ENCODE measurements at places on chromosomes 16 and 17.

- DNase-seq: no peak
Measured at GRCh38 chr16:83967838-83968305, at the start of gene NECAB2. TSS of gene NECAB2 (plus strand) at chr16:83968244. CDS start at chr16:83968649, 405 bp downstream.

DNA sequence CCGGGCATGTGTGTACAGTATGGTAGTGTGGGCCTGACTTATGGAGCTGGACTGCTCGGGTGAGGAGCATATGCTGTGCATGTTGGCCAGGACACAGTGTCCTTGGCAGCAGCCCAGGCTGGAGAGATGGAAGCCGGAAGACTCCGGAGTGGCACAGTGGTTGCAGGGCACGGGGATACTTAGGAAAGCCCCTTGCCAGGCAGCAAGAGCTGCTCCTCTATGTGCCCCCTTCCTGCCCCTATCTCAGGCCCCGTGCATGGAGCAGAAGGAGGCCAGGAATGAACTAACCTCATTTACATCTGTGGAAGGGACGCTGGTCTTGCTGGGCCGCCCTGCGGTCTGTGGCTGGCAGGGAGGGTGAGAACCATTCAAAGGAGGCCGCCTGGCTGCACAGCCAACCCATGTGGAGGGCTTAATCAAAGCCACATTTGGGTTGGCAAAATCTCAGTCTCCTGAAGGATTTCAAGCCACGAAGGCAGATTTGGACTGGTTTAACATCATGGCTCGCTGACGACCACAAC lies 32.2 kb upstream of the RCVRN start:
- no peak for DNase-seq

DNA sequence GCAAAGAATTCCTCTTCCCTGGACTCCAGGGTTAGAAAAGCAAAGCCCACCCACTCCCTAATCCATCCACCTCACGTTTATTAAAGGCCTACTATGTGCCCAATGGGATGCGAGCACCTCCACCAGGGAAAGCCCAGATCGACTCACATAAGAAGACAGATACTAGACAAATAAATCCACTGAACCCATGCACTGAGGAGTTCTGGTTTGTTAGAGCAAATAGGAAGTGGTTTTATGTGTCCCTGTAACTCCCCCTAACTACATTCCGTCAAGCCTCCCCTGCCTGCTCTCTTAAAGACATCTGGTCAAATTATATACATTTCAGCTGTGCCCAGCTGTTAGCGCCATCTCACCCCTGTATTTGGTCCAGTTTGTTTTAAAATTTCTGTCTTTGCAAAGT lies 218.5 kb upstream of the RPL38 start:
- DNase-seq: no peak

DNA sequence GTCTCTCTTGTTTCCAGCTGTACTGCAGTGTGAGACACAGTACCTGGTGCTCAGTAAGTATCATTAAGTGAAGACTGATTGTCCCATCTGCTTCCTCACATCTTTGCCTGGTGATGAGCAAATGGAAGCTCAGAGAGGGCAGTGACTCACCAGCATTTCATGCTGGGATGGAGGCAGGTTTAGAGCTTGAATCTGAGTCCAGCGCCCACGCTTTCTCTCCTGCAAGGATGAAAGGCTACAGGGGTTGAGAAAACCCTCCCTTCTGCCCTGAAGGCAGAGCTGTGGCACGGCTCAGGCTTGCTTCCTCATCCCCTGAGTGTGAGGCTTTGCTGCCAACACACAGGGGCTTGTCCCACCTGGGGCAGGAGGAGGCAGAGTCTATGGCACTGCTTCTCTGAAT lies 1.5 kb upstream of the RNF112 start:
- no peak for DNase-seq

- DNase-seq: no peak
Measured at GRCh38 chr17:44997733-44998520, 29.8 kb upstream of the C1QL1 start.

- DNase-seq: peak; percentile 18
Measured at GRCh38 chr17:2853283-2854142, 57.3 kb downstream of the RAP1GAP2 start.

- peak; percentile 78 for DNase-seq
Measured at GRCh38 chr17:74210191-74211140, 2.9 kb upstream of the TTYH2 start.

DNA sequence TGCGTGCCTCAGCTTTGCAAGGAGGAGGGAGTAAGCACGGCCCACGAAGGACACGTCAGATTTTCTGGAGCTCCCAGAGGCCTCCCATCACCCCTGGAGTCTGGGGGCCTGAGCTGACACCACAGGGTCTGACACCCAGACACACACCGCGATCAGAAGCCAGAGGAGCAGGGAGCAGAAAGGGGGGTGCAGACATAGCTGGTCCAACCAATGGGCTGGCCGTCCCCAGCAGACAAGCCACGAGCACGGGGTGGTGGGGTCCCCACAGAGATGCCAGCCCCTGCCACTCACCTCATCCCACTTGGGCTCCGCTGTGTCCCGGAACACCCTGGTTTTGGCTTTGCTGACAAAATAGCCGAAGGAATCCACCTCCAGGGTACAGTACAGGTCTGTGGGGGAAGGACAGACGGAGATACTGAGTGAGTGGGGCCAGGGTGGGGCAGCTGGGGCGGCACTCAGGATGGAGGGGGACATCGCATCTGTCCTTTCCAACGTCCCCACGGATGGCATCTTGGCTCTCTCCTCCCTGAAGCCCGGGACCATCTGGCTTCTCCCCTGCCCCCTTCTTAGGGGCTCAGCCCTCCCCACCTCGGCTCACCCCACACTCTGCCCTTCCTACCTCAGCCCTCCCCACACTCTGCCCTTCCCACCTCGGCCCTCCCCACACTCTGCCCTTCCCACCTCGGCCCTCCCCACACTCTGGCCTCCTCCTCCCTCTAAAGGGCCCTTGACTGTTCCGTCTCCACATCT lies 53.5 kb downstream of the TIMM22 start:
- no peak for DNase-seq

GRCh38 chr17:56822725-56823124 lies 11.0 kb downstream of the C17orf67 start:
- DNase-seq: no peak

DNA sequence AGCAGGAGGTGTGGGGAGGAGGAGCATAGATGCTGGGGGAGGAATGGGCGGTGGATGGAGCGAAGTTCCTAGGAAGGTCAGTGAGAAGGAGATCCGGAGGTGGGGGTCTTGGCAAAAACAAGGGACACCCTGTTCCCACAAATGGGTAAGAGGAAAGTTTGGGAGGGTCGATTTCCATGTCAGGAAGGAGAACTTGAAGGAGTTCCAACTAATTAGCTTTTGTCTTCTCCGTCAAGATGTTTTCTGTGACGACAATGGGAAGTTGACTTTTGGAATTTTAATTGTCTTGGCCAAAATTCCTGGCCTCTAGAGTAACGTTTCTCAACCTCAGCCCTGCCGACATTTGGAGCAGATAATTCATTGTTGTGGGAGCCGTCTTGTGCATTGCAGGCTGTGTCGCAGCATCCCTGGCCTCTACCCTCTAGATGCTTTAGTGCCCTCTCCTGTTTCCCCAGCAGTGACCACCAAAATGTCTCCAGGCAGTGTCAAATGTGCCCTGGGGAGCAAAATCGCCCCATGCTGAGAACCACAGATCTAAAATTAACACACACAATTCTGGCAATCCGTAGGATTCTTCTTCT lies 97.1 kb downstream of the PITPNC1 start:
- no peak for DNase-seq

DNA sequence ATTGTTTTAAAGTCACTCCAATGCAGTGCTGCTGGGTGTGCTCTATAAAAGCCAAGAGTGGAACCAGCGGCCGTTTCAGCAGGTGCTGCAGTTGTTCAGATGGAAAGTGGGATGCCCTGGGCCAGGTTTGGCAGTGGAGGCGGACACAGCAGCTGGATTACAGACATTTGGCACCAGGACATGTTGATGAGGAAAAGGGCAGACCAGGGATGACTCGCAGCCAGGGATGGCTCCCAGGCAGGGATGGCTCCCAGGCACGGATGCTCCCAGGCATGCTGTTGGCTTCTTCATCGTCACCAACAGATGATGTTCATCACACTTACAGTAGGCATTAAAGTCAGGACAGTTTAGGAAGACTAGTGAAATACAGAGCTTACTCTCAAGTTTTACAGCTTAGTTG lies 10.0 kb downstream of the GAN start:
- DNase-seq: no peak

DNA sequence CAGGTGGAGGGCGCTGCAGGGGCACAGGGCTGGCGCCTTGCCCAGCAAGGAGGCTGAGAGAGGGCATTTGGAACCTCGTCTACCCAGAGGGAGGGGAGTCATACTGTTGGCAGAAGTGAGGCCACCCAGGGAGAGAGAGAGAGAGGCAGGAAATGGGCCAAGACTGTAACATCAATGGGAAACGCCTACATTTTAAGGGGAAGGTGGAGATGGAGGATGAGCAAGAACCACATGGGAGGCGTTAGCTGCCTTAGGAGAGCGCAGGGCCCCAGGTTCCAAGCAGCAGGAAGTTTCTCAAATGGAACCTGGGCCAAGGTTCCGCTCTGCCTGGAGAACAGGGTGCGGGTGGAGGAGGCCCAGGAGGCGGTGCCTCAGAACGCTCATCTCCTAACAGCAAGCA lies 2.7 kb upstream of the WFDC1 start:
- no peak for DNase-seq

GRCh38 chr16:57244463-57244766 lies 644 bp upstream of the ARL2BP start:
- no peak for DNase-seq

DNA sequence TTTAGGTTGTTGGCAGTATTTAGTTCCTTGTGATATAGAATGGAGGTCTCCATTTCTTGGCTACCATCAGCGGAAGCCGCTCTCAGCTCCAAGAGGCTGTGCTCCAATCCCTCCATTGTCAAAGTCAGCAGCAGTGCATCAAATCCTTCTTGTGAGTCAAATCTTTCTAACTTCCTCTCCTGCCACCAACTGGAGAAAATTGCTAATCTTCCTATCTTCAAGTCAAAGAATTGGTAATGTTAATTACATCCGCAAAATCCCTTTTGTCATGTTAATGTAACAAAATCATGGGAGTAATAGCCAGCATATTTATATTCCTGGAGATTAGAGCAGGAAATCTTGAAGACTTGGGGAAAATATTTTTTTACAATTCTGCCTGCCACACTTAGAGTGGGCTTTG lies 436.4 kb upstream of the DYNLRB2 start:
- no peak for DNase-seq

- no peak for DNase-seq
Measured at GRCh38 chr17:64775701-64776570, 113.8 kb upstream of the SMURF2 start.

DNA sequence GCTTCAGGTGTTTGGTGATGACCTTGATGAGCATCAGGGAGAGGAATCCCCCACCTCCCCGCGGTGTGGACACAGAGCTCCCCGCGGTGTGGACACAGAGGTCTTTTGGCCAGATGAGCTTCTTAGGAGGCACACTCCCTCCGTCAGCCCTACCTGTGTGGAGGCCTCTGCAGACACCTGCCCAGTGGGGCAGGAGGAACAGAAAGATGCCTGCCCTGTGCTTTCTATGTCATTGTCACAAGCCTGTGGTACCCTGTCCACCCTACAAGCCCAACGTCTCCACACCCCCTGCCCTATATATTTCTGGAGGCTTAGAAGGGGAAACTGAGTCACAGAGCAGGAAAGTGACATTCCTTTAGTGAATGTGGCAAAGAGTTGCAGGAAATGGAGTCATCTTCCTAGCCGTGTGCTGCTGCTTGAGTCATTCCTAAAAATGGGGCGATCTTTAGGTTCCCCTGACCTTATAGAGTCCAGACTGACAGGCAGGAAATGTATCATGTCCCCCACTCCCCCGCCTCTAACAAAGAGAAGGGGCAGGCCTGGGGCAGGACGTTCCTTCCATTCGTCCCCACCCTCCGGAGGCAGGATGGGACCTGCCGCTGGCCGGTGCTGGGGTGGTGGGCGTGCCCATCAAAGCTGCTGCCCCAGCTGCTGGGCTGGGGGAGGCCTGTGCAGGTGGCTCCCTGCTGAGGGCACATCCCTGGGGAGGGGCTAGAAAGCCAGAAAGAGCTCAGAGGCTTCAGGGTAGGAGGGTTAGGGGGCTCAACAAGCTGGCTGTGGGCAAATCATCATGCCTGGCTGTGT lies 1.0 kb upstream of the C16orf74 start:
- no peak for DNase-seq

DNA sequence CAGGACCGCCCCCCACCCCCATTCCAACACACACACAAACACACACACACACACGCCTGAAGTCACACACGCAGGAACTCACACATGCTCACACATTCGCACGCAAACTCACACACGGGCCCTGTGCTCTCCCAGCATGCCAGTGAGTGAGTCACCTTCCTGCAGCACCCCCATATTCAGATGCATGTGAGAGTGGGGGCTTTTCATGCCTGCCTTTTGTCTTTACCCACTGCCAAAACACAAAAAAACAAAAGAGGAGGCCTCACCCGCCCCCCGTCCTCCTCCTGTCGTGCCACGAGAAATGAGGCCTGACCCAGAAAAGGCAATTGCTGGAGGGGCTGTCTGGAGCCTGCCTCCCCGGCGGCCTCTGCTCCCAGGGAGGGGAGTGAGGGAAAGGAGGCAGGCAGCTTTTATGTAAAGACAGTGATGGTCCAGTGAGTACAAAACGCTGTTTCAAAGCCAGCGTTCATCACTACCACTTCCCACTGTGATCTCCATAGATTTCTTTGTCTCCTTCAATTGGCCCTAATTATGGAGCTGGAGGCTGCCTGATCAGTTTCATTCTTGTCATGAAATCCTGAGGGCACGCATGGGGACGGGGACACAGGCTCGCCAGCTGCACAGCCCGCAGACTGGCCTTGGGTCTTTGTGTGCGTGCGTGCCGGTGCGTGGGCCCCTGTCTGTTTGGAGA lies 29.5 kb upstream of the GSE1 start:
- no peak for DNase-seq

DNA sequence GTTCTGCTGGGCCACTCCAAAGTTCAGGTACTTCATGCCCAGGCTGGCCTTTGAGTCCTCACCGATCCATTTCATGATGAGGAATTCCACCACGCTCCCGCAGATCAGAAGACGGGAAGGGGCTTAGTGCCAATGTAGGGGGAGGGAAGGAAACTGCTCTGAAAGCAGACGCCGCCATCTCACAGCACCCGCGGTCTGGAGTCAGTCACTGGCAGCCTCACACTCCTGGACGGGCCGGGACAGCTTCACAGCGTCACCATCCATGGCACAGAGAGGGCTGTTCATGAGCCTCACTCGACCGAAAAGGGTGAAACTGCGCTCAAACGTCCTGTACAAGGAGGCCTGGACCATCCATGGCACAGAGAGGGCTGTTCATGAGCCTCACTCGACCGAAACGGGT lies 62.0 kb downstream of the RPH3AL start:
- no peak for DNase-seq
